ENCODE measurements at places on chromosomes 16 and 17.

DNA sequence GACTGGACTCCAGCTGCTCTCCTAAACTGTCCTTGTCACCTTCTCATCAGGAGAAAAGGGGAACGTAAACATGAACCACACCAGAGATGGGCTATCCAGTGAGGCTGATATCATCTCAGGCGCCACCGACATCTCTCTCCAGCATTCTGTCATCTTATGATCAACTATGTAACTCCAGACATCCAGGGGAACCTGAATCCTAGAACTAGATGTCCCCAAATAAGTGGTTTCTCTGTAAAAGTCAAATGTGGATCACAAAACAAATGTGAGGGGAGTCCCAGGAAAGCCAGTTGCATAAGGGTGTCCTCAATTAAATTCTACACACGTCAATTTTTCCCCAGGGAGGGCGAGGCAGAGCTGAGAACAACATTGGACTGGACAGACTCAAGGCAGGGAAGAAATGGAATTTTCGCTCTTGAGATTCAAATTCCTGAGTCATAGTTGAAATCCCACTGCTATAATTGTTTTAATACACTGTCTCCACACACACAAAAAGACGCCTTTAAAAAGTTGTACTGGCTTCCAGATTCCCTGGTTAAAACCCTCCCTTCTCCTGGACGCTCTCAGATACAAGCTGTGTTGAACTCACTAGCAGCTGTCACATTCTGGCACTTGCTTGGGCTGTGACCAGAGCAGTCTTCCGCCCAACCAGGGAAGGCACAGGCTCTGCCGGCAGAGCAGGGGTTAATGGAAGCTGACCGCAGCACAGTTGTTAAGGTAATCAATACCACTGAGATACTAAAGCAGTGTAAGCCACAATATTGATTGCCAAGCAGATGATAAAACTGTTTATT lies 62.6 kb downstream of the ZFHX3 start:
- no peak for DNase-seq

- DNase-seq: no peak
These were observed 22.0 kb downstream of the ZNF469 start for GRCh38 chr16:88404769-88405168.

GRCh38 chr17:14152721-14153120 lies 83.4 kb downstream of the COX10 start:
- no peak for DNase-seq

DNA sequence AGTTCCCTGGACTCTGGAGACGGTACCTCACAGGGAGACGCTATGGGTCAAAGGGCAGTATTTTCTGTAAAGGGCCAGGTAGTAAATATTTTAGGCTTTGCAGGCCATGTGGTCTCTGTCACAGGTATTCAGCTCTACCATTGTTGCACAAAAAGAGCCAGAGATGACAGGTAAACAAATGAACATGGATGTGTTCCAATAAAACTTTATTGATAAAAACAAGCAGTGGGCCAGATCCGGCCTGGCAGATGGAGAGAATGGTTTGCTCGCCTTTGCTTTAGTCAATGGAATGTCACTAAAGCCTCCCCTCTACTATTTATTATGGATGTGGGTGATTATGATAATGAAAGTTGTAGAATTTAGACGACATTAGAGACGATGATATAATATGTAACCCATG lies 8.9 kb upstream of the SLC5A11 start:
- DNase-seq: no peak
